ENCODE measurements at places on chromosomes 2 and 18.

DNA sequence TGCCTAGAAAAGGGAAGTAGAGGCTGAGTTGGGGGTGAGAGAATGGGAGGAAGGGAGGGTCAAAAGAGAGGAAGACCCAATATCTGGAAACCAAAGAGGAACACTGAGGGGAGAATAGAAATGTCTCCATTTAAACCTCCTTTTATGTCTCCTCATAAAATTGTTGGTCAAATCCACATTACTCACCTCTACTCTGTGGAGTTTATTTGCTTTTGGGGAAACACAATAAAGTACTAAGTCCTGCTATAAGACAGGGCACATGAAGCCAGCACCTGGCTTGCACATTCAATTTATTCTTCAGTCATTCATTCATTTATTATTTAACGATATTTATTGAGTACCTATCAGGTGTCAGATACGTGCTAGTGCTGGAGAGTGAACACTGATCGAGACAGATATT is 60.3 kb upstream of the NFE2L2 start:
- DNase-seq = no peak

- no peak for DNase-seq
Observed at GRCh38 chr2:124081154-124081716, 56.1 kb downstream of the CNTNAP5 start.

DNA sequence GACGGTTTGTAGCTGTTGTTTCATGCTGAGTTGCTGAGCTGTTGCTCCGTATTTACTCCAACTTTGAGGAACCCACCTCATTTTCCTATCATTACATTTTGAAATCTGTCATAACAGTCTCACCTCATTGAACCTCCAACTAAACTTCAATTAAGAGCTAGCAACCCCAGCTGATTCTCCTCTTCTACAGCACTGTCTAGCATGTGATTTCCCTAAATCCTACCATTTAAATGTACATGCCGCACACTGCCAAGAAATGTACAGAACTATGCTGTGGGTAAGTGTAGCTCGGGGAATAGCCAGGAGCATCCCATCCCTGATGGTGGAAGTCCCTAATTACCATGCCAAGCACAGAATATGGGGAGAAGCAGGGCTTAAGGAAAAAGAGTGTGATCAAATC is 299.9 kb downstream of the AFF3 start:
- no peak for DNase-seq

- no peak for DNase-seq
Observed at GRCh38 chr2:209574515-209574914, 150.7 kb downstream of the MAP2 start.

- DNase-seq = peak; percentile 25
Observed at GRCh38 chr18:63025251-63026090, 294.1 kb downstream of the BCL2 start.

DNA sequence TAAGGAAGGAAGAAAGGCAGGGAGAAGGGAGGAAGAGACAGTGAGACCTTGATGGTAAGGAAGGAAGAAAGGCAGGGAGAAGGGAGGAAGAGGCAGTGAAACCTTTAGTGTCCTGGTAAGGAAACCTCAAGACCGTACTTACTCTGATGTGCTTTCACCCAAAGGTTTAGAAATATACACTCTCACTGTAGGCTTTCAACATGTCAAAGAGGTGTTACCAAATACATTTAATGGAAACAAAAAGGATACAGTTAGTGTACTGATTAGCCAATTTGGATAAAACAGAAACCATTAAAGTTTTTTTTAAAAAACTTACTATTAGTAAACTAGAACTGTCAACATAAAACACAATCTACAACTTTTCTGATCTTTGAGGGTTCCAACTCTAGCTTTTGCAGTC is 7.1 kb downstream of the FBXO15 start:
- DNase-seq = no peak

GRCh38 chr2:135667045-135667444 is 74.6 kb upstream of the UBXN4 start:
- no peak for DNase-seq

DNA sequence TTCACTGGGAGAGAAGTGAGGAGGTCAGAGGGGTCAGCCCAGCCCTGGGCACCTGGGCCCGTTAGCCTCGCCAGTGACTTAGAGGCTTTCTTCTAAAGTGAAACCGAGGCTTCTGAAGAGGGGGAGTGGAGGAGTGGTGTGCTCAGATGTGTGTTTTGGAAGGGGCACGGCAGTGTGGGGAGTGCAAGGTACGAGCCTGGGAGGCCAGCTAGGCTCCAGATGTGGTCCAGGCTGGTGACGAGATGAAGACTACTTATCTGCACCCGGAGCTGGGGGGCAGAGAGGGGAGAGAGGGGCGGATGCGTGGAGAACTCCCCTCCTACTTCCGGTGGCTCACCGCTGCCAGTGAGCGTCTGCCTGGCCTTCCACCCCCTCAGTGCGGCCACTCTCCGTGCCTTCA is 371.3 kb upstream of the HS6ST1 start:
- DNase-seq = no peak

- no peak for DNase-seq
Observed at GRCh38 chr2:195500879-195501278, 156.1 kb upstream of the SLC39A10 start.

GRCh38 chr2:64219149-64219548 is 74.9 kb upstream of the PELI1 start:
- no peak for DNase-seq

DNA sequence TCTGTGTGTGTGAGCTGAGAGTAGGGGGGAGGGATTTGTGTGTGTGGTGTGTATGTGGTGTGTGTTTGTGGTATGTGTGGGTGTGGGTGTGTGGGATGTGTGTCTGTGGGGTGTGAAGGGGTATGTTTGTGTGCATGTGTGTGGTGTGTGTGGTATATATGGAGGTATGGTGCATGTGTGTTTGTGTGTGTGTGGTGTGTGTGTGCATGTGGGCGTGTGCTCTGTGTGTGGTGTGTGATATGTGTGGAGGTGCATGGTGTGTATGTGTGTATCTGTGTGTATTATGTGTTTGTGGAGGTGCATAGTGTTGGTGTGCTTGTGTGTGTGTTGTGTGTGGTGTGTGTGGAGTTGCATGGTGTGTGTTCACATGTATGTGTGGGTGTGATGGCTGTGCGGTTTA is 106.0 kb downstream of the CMPK2 start:
- DNase-seq = no peak

GRCh38 chr2:134758633-134759032 is 39.8 kb upstream of the TMEM163 start:
- DNase-seq = no peak

Data from HEK293T (cell line).